Activated T-cell treated with anti-CD3 and anti-CD28 coated beads, Interleukin-2, amount 50 U/mL, for 4 hours (primary cell): ENCODE measurements at places on chromosomes 3 and 15. TPM values are rescaled to one million over a fixed set of nuclear protein-coding genes. Genes with fewer than 3 reads are reported as not detected.

GRCh38 chr3:131688370-131688769 lies 185.6 kb upstream of the MRPL3 start:
- DNase-seq: no peak

- no peak for DNase-seq
These were observed 36.7 kb upstream of the AP4E1 start for GRCh38 chr15:50871832-50872231.

DNA sequence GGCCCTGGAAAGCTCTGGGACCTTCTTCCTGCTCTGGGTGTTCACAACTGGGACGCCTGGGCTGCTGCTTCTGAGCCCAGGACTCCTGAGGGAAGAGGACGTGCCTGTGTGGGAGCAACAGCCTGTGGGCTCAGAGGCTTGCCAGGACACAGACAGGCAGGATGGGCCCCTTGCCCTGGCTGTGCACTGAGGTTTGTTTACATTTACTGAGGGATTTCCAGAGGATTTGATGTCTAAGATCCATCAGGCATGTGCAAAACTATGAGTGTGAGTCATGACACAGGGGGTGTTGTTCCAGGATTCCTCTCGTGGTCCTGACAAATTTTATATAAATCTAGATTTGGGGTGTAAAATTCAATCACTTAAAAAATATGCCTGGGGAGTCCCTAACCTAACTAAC lies 10.6 kb downstream of the CCR9 start:
- DNase-seq: no peak

Gene KAT2B
- 18.9 TPM for total RNA-seq

- DNase-seq: no peak
These were observed 67.3 kb downstream of the CCK start for GRCh38 chr3:42198709-42199108.

Gene ACAN
- total RNA-seq: not detected

GRCh38 chr3:33277193-33277882 lies at the start of gene FBXL2:
Gene FBXL2, plus strand, starts transcription at chr3:33277442. Its CDS starts 71 bp downstream, at chr3:33277513.
- no peak for DNase-seq

DNA sequence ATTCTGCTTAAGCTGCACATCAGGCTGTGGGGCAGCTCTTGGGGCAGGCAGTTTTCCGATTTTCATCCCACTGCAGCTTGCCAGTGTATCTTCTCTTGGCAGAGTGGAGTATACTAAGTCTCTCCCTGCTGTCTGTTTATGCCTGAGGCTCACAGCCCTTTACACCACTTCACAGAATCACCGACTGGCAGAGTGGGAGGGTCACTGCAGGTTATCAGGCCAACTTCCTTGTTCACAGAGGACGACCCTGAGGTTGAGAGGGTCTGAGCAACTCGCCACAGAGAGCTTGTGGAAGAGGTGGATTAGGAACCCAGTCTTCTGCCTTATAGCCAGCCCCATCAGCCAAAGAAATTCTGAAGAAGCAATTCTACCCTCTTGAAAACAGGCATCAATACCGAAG lies 30.9 kb downstream of the KIF9 start:
- no peak for DNase-seq
